Kidney capillary endothelial cell (primary cell): ENCODE measurements at places on chromosomes 2 and 18.

- DNase-seq, result no peak
Observed at GRCh38 chr2:133673305-133673905, 105.1 kb upstream of the NCKAP5 start.

DNA sequence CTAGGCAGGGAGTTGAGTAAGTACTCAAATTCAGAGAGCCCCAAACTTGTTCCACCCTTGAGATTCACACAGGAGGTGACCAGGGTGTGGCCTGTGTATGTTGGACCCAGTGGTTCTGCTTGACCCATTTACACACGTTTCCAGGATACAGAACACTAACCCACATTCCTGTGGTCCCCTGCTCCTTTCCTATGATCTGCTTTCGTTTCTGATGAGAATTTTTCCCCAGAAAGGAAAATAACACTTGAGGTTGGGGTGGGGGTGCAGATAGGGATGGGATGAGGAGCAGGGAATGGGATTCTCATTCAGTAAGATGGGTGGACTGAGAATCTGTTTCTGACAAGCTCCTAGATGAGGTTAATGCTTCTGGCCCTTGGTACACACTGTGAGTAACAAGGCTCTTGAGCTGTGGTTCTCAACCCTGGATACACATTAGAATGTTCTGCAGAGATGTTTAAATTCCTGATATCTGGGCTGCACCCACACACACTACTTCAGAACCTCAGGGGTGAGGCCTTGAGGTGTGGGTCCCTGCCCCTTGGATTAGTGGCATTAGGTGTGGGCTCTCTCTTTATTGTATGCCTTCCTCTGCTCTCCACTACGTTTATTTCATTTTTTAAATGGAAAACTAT lies 58.4 kb downstream of the TPGS2 start:
- no peak for DNase-seq

DNA sequence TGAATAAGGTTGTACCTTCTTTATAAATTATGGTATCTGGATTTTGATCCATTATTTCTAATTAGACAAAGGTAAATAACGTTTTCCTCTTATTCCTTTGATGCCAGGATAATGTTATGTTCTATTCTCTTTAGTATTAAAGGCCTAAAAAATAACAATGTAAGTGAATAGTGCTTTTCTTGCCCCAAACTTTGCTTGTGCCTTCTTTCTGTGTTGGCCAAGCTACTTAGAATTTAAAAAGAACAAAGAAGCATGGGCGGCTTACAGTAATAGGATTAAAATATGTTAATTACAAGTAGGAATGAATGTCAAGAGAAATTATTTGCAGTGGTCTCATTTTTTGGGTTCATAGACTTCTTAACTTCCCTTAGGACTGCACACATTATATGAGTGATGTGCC lies 105.0 kb upstream of the FSIP2 start:
- no peak for DNase-seq

DNA sequence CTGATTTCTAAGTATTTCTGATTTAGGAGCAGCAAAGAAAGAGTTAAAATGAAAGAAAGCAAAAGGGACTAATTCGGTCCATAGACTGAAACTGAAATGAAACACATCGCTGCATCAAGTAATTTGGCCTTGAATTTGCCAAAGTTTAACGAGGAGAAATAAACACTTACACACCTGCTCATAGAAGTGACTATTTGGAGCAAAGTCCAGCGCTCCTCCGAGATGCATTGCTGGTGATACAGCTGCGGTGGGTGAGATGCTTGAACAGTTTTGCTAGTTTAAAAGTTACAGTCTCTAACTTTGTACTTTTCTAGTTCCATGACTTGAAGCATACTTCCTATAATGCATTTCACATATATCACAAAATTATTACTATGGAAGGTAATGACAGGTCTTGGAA lies 18.3 kb downstream of the GALR1 start:
- no peak for DNase-seq

DNA sequence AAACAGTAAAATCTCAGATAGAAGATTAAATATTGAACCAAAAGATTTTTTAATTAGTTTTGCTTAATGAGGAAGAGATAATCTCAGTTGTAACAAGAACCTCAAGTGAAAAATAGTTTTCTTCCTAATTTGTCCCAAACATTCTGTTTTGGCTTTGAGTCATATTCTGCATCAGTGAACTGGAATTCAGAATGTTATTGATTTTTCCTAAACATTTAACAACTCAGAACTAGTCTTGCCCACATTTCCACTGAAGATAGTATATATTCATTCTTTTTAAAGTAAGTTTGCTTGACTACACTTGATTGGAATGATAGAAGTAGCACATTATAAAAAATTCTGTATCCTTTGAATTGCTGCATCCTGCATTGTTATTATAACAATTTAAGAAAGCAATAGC lies 85.7 kb upstream of the UGP2 start:
- DNase-seq, result no peak

GRCh38 chr18:24672165-24672941 lies 211.9 kb downstream of the HRH4 start:
- no peak for DNase-seq

DNA sequence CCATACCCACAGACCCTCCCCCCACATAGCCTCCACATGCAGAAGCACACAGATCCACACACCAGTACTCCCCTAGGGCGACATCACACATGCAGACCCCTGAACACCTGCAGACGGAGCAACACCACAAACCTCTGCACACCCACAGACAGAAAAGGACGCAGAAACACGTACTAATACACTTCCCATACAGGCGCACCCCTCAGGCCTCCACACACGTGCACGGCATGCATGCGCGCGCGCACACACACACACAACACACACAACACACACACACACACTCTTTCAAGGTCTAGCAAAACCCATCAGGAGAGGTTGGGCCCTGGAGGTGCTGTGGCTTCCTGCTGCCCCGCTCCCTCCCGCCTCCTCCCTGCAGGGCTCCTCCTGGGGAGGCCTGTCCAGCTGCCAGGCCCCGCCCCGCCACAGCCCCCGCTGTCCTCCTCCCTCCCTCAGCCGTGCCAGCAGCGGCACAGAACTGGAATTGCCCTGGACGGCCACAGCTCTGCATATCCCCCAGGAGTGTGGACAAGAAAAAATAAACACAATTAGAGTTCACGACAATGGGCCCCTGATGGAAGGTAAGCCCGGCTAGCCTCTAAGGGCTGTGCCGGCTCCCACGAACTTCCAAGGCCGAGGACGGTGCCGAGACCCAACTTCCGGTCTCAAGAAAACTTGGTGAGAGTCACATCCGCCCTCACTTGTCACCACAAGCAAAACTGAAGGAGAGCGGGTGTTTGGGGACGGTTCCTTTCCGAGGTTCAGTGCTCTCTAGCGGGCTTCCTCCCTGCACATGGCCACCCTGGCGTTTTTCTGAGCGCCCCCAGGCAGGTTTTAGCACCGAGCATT lies 6.8 kb downstream of the ZFP36L2 start:
- peak; percentile 90 for DNase-seq

- DNase-seq, result no peak
Observed at GRCh38 chr2:35501076-35501475, 854.5 kb upstream of the CRIM1 start.

DNA sequence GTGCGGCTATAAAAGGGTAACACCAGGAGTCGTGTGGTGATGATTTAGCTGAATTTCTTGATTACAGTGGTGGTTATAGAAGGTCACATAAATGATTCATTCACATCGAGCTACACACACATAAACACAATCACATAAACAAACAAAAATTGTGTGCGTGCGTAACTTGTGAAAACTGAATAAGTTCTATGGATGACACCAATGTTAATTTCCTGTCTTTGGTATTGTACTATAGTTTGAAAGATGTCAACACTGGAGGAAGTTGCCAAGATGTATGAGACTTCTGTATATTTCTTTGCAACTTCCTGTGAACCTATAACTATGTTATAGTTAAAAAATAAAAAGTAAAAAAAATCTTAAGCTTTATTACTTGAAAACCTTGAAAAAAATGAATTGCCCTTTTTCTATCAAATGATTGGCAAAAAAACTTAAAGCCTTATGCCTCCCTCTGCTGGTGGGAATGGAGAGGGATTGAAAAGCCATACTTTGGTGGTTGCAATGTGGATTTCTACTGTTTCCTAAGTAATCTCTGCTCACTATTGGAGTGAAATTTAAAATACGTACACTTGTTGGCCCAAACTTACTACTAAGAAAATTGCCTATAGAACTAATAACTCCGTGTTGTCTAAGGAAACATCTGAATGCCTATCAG lies 227.7 kb downstream of the RPIA start:
- DNase-seq, result peak; percentile 44

- no peak for DNase-seq
Observed at GRCh38 chr18:48963586-48964470, 13.1 kb upstream of the SMAD7 start.

- DNase-seq, result no peak
Observed at GRCh38 chr2:227147023-227147422, 17.0 kb downstream of the COL4A4 start.
